ENCODE measurements at places on chromosomes 11 and 22.
A peak's percentile ranks its signal among the peaks of the same experiment; 100 is the strongest.

- no peak for DNase-seq
These were observed 28.0 kb downstream of the QSER1 start for GRCh38 chr11:32920570-32920969.

- no peak for DNase-seq
These were observed 130.1 kb downstream of the TRPC6 start for GRCh38 chr11:101453682-101454081.

- DNase-seq, result no peak
These were observed 1628.6 kb upstream of the RAG2 start for GRCh38 chr11:38226684-38227083.

- DNase-seq, result no peak
These were observed 1.1 kb upstream of the SAMM50 start for GRCh38 chr22:43953988-43954785.

DNA sequence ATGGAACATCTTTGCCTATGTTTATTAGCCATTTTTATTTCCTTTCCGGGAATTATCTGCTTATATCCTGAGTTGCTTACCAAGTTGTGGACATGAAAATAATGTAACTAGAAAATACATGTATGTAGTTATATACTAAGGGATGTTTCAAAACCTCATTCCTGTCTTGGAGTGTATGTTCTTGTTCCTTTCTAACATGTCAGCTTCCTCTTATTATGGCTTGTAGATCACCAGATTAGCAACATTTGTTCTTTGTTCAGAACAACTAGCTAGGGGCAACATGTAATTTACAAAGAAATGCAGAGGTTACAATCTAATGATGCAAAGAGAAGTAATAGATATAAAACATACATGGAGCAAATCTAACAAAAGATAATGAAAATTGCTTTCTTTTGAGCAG is 13.1 kb upstream of the TMEM123 start:
- DNase-seq, result no peak

DNA sequence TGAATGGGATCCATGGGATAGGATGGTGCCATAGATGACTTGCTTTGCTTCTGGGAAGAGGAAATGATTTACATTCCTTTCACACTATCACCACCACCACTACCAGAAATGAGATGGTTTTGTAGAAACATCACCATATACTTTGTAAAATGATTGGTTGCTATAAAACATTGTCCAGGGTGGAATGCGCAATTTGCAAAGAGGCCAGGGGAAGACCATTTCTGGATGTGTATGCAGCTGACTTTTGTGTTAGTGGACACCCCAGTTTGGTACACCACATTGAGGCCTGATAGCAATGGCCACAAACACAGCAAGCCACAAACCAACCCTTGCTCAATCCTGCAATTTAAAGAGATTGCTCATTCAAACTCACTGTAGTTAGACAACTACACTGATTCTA is 56.7 kb upstream of the RCN1 start:
- DNase-seq, result no peak

DNA sequence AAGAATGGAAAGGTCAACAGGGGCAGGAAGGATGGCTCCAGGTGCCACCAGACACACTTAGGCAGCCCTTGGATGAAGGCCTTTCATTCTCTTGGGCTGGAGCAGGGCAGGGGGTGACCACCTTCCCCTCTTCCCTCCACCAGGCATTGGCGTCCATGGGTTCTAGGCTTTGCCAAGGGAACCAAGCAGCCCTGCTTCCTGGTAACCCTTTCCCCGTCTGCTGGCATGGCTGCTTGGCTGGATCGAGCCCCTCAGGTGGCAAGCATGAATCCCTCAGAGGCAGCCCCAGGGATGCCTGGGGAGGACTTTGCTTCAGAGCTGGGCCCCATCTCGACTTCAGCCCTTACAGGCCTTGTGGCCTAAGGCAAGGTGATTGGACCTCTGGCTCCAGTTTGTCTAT is 185.1 kb upstream of the SYT13 start:
- DNase-seq, result no peak

- DNase-seq, result peak; percentile 89
These were observed 2.1 kb upstream of the MEI1 start for GRCh38 chr22:41697126-41697775.

- DNase-seq, result no peak
These were observed 1233.5 kb downstream of the BRD1 start for GRCh38 chr22:48594016-48594756.

DNA sequence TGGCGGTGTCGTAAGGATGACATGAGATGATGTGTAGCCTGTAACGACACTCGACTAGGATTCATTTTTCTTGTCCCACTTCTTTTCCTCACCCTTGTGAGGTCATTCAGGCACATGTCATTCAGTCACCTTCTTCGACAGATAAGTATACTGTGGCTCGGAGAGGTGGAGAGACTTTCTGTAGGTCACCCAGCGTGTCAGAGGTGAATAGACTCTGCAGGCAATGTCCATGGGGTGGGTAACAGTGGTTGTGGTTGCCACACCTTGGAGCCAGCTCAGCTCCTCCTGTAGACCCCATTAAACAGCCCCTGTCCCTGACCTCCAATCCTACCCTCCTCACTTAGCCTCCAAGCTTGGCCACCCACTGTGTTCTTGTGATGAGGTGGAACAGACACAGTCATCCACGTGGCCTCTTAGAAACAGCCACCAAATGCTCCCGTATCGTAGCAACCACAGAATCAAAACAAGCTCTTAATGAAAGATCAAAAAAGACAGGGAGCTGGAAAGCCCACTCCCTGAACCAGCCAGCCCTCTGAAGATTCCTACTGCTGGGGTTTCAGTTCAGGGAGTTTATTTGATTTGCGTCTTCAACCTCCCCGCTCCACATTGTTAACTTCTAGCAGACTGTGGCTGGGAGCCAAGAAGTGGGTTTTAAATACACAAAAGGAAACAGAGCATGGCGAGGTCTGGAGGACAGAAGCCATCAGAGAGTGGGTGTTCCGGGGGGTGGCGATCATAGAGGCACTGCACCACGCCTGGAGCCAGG is 89.0 kb upstream of the GRK3 start:
- no peak for DNase-seq

- DNase-seq, result no peak
These were observed 1120.5 kb downstream of the BRD1 start for GRCh38 chr22:48706934-48707762.

- DNase-seq, result no peak
These were observed 49.7 kb upstream of the EIF3D start for GRCh38 chr22:36578619-36579018.

GRCh38 chr11:27248576-27249509 is 114.2 kb downstream of the CCDC34 start:
- no peak for DNase-seq

GRCh38 chr22:36611241-36611976 is 82.4 kb upstream of the EIF3D start:
- DNase-seq, result no peak

- no peak for DNase-seq
These were observed 19.3 kb upstream of the NRIP3 start for GRCh38 chr11:9022961-9023680.

GRCh38 chr11:65216830-65217229 is 35.1 kb downstream of the CAPN1 start:
- no peak for DNase-seq

GRCh38 chr11:134390706-134391569 is 21.1 kb downstream of the B3GAT1 start:
- DNase-seq, result no peak

- no peak for DNase-seq
These were observed 1879.0 kb upstream of the RAG2 start for GRCh38 chr11:38476808-38477575.

DNA sequence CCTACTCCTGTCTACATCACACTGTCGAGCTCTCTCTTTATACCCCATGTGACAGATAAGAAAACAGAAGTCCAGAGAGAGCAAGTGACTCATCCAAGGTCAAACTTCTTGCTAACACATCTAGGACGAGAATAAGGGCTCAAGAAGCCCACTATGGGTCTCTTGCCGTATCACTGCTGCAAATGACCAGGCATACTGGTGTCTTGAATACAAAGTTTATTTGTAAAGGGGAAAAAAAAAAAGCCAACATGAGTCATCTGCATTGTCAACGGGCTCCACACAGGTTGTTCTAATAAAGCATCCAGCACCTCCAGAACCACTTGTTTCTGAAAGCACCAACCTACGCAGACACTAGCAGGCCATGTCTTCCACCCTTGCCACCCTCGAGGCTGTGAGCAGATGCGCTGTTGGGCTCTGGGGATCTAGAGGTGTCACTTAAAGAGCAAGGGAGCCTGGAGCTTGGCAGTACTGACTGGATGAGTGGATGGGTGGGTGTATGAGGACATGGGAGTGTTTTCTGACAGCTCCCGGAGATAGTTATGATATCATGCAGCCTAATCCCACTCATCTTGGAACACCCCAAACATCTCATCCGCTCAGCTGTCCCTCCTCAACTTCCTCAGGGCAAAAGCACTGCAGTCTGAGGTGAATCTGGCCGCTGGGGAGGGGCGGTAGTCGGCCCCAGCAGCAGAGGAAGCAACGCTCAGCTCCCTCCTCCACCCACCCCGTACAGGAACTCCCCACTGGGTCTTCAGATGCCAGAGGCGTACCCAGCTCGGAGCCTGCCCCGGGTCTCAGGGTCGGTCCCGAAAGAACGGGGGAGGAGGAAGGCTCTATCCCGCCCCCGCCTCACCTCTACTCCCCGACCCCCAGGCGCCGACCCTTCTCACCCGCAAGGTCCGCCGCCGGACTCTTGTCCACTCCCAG is 1.0 kb downstream of the SMCO4 start:
- DNase-seq, result peak; percentile 8

DNA sequence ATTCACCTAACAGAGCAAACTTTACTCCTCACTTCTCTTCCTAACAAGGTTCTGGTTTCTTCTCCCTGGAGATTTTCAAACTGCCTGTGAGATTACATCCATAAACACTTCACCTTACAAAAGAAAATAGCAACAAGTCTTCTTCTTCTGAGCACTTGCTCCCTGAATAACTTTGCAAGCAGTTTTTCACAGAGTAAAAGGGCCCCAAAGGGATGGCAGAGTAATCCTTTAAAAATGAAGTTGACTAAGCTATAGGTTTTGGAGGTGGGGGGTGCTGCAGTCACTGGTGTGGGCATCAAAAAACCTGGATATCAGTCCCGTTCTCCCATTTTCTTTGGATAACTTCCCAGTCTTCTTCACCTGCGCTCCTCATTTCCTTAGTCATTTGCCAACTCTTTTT is 484.9 kb downstream of the MIAT start:
- DNase-seq, result no peak

GRCh38 chr11:95676308-95676707 is 113.3 kb downstream of the FAM76B start:
- no peak for DNase-seq

GRCh38 chr11:8759634-8760033 is 77.0 kb downstream of the RPL27A start:
- DNase-seq, result no peak

- no peak for DNase-seq
These were observed 18.0 kb downstream of the DERL3 start for GRCh38 chr22:23820748-23821211.

DNA sequence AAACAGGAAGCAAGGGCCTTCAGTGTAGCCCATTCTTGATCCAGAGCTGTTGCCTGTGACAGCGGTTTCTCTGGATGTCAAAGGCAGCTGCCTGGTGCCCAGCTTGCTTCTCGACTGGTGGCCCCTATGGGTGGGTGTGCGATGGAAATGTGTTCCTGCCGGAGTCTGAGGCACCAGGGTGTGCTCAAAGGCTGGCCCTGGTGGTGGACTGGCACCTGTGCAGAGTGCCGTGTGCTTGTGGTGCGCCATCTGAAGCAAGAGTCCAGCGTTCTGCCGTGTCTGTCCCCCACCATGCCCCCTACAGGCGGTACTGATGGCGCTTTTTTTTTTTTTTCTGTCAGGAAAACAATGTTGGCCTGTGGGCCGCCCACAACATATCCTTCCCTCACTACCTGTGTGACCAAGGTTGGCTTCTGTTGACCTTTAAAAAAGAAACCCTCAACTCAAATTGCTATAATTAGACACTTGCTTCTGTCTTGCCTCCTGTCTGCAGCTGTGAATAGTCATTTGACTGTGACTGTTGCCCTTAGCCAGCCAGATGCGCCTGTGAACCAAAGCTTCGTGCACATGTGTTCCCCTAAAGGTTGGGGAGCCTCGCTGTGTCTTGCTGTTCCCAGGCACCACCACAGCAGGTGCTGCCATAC is 4.7 kb upstream of the RANBP1 start:
- no peak for DNase-seq

GRCh38 chr22:17476838-17477237 is 86.5 kb upstream of the SLC25A18 start:
- DNase-seq, result no peak

GRCh38 chr11:75490221-75491181 is 35.2 kb downstream of the GDPD5 start:
- DNase-seq, result no peak

- no peak for DNase-seq
These were observed 21.9 kb upstream of the OR2AT4 start for GRCh38 chr11:75118577-75118976.

- DNase-seq, result no peak
These were observed 251.7 kb downstream of the GRM5 start for GRCh38 chr11:88814076-88814475.

- no peak for DNase-seq
These were observed 325.4 kb downstream of the BRD1 start for GRCh38 chr22:49502126-49502826.

DNA sequence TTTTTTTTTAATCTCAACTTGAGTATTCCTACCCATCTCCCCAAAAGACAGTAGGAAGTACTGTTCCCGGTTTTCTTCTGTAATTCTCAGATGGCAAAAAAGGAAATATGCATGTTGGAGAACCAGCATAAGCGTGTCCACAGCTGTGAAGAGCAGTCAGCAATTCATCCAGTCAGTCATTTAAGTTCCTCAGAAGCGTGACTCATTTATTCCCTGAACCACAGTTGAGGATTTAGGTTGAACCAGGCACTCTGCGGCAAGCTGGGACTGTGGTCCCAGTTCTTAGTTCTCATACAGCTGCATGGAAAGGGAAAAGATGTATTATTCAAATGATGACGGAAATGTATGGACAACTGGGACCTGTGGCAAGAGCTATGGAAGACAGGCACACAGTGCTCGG is 61.0 kb upstream of the MYO18B start:
- no peak for DNase-seq

GRCh38 chr11:2101171-2101675 is 38.0 kb downstream of the IGF2 start:
- DNase-seq, result no peak

GRCh38 chr11:109264128-109264527 is 157.9 kb upstream of the C11orf87 start:
- no peak for DNase-seq

- no peak for DNase-seq
These were observed 15.0 kb upstream of the SLC39A13 start for GRCh38 chr11:47393163-47394049.

GRCh38 chr11:111796696-111797095 is 30.5 kb upstream of the PPP2R1B start:
- no peak for DNase-seq

Measured in stimulated activated CD4-positive, alpha-beta T cell treated with anti-CD3 and anti-CD28 coated beads, Interleukin-1b, Interleukin-23, amount 100 ng/mL, for 24 hours (primary cell).